ENCODE measurements at places on chromosomes 3 and 15.
A peak's percentile ranks its signal among the peaks of the same experiment; 100 is the strongest.

- no peak for DNase-seq
Observed at GRCh38 chr3:100256731-100257151, 4.1 kb upstream of the TBC1D23 start.

GRCh38 chr3:58006661-58007060 lies 1.6 kb upstream of the FLNB start:
- DNase-seq: no peak

DNA sequence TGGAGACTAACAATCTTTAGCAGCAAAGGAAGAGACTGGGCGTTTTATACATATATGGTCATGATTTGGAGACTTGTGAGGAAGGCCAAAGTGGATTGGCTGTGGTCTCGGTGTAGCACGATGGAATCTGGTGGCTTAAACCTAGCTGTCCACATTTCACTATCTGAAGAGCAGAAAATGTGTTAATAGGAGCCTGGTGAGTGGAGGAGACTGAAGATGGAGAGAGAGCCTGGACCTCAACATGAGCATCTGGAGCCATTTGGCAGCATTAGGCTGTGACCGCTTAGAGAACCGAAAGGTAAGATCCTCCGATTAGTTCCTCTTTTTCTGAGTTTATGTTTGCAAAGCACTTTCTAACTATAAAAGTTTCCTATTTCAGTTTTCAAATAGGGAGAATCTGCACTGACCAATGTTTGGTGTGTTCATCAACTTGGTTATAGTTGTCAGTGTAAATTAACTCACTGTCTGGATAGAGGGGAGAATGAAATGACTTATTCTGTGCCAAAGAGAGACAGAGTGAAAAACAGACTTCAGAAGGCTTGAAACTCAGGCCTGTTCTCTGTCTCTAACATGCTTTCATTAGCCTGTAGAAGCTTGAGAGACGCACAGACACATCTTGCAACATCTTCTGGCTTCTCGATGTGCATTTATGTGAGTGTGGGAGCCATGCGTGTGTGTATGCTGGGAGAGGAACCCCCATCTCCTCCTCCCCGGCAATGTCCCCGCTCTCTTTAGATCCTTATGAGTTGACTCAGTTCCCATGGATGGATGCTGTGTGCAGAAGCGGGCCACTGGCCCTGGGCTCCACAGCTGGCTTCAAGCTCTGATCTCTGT lies 244.7 kb upstream of the TBL1XR1 start:
- no peak for DNase-seq

DNA sequence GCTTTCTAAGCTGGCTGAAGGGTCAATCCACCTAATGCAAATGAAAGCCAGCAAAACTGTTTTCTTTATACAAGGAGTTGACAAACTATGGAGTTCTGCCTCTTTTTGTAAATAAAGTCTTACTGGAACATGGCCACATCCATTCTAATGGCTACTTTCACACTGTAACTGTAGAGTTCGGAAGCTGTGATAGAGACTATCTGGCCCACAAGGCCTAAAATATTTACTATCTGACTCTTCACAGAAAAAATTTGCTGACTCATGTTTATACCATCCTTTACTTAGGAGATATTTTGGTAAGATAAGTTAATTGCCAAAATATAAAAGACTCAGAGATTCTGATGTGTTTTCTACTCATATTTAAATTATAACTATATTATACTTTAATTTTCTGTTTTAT lies 93.7 kb upstream of the GK5 start:
- DNase-seq: no peak

GRCh38 chr3:150063237-150063636 lies 92.5 kb upstream of the PFN2 start:
- DNase-seq: no peak

- DNase-seq: no peak
Observed at GRCh38 chr3:66904336-66904735, 93.8 kb upstream of the KBTBD8 start.

DNA sequence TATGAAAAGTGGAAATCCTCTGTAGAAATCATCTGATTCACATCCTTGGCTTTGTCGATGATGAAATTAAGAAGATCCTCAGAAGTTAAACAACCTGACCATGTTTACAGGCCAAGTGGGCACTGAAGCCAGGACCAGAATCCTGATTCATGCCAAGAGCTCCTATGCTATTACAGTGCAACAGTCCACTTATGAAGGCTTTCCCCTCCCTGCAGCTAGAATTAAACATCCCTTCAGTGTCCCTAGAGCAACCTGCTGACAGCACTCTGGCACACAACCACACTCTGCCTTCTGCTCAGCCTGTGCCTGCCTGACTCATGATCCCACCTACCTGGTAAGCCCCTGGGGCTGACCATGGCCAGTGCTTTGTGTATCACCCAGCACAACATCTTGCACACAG lies 33.8 kb downstream of the TXNRD3 start:
- no peak for DNase-seq

DNA sequence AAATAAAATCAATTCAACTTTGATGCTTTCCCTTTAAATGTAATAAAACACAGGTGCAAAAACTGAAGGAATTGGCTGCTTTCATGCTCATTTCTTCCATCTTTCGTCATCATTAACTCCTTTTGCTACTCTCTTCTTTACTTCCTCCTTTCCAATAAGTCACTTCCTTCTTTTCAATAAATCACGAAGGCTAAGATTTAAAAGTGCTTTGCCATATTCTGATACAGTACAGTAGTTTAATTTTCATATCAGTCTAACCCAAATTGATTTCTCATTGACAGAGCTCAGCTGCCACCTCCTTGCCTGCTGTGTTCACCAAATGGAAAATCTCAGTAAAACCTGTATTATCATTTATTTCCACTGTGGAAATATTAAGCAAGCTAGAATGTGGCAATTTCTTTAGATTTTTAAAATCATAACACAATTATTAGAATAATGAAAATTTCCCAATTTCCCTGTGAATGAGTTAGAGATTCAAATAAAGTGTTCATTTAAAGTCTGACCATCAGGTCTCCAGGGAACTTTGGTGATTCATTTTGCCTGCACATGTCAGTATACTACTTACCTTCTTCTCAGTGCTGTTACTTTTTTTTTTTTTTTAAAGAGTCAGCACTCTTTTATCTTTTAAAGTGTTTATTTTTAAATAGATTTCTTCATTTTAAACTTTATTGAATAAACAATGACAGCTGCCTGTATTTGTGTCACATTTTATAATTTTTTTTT lies 41.6 kb downstream of the NANOGP8 start:
- DNase-seq: no peak

- DNase-seq: no peak
Observed at GRCh38 chr15:72967811-72968530, 84.3 kb upstream of the NEO1 start.

DNA sequence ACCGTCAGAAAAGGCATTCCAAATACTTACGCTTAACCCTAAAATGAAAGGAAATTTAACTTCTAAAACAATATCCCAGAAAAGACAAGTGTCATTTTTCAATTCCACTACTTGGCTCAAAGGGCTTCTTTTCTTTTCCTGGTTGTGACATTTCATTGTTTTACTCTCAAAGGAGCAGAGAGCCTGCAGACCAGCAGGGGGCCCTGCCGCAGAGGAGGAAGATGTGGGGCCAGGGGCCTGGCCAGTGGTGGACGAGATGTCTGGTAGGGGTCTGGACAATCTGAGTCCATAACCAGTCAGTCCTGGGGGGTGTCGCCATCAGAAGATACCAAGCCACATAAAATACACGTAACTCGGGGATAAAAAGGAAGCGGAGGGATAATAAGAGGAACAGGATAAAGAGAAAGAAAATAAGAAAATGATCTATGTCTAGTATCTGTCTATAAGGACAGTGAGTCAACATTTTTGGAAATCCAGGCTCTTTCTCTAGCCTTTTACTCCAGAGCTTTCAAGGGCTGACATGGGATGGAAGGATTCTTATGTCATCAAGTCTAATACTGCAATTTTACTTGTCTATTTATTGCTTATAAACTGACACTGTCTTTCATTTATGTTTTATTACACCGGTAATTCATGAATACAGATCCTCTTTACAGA lies 54.2 kb upstream of the ARHGEF3 start:
- peak; percentile 38 for DNase-seq

DNA sequence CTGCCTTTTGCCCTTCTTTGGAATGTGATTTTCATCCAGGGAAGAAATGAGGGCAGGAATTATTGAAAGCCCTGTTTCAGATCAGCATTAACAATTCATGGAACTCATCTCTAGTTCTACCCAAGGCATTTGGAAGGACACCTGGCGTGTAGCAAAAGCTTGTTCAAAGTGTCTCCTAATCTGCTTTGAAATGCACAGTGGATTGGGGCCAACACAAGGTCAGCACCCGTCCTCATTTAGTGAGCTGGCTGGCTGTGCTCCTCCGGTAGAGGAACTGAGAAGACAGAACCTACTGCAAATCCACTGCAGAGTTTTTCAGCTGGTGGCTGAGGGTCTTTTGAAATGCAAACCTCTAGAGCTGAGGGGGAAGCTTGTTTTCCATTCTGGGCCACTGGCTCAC lies 141.6 kb upstream of the STT3B start:
- no peak for DNase-seq

- DNase-seq: no peak
Observed at GRCh38 chr3:16704941-16705340, 99.7 kb upstream of the DAZL start.

DNA sequence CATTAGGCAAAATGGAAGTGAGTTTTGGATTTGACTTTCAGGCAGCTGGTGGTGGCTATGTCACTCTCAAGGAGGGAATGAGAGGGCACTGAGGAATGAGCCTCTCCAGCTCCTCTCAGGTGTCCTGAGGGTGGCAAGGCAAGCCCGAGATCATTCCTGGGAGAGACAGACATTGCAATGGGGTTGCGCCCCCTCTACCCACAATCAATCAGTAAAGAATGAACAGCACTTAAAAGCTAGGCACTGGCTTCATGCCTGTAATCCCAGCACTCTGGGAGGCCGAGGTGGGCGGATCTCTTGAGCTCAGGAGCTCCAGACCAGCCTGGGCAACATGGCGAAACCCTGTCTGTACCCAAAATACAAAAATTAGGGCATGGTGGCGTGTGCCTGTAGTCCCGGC lies 14.1 kb upstream of the SHF start:
- no peak for DNase-seq

GRCh38 chr15:59299929-59300617 lies 72.6 kb downstream of the MYO1E start:
- peak; percentile 90 for DNase-seq

DNA sequence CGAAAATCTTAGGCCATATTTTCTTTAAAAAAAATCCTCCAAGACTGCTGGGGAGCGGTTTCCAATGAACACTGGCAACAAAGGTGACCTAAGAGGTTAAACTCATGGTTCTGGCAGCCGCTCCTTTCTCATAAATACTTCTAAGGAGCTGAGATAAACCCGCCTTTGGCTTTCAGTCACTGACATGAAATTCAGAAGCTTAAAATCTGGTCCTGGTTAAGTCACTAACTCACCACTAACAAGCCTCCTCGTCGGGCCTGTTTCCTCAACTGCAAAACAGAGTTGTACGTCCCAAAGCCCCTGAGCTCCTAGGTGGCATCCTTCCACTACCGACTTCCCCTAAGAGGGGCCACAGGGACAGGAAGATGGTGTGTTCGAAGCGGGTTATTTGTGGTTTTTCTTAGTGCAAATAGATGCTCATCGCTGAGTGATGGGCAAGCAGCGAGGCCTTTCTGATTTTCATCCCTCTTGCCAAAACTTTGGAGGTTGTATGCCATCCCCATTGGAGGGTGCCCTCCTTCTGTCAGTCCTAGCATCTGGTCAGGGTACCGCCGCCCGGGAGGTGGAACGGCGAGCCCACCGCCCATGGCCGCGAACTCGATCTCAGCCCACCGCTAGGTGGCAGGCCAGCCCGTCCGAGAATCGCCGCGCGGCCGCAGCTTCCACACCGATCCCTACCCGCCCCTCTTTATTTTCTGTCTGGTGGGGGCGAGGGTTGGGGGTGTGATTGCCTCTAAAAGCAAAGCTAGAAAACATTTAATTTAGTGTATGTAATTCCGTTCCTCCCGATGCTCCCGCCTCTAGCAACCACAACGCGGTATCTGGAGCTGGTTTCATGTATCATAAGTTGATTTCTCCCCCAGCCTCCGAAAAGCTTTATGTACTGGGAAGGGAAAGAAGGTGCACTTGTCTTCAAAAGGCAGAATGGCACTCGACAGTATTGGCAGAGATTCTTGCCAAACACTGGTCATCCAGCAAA lies 4.6 kb downstream of the BCL6 start:
- DNase-seq: peak; percentile 81

GRCh38 chr3:86982883-86983282 lies 8.1 kb downstream of the VGLL3 start:
- DNase-seq: no peak

DNA sequence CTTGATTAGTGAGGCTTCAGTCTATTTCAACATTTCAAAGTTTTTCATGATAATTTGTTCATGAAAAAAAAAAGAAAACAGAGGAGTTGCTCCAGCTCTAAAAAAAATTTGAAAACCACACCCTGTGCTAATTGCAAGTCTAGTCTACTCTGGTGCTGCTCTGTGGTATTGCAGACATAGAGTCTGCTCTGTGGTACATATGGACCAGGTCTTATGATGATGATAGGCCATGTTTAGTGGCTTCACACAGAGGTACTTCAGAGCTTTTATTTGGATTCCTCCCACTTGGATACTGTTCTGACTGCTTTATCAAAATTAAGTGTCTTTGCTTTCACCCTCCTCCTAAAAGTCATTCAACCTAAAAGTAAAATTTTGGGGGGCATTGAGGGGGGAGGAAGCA lies 160.8 kb downstream of the ALCAM start:
- DNase-seq: peak; percentile 6
